ENCODE measurements at places on chromosomes 2 and 18.

DNA sequence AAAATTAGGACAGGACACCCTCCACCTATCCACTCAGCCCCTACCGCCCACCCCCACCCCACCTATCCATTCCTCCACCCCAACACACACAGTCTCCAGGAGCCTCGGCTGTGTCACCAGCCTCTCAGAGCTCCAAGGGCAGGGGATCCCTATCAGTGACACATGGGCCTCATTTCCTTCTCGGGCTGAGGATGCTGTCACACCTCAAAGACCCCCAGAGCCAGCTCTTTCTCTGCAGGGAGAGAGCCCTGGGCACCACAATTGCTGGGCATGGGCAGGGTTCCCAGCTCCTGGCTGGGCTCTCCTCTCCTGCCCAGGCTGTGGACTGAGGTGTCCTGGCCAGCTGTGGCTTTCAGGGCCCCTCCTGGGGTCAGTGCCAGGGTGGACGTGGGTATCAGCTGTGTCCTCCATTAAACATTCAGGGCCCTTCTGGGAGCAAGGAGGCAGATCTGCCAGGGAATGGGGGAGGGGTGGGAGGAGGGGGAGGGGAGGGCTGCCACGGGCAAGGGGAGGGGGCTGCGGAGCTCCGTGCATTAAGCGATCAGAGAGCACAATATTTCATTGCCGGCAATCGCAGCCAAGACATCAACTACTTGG, 14.3 kb upstream of the ECEL1 start:
- no peak for DNase-seq

GRCh38 chr2:217393585-217394032, 533.7 kb upstream of the TNP1 start:
- DNase-seq = no peak

- DNase-seq = no peak
Measured at GRCh38 chr18:50013363-50014138, 181.4 kb downstream of the MYO5B start.

- no peak for DNase-seq
Measured at GRCh38 chr2:130381619-130382018, 25.8 kb downstream of the PTPN18 start.

DNA sequence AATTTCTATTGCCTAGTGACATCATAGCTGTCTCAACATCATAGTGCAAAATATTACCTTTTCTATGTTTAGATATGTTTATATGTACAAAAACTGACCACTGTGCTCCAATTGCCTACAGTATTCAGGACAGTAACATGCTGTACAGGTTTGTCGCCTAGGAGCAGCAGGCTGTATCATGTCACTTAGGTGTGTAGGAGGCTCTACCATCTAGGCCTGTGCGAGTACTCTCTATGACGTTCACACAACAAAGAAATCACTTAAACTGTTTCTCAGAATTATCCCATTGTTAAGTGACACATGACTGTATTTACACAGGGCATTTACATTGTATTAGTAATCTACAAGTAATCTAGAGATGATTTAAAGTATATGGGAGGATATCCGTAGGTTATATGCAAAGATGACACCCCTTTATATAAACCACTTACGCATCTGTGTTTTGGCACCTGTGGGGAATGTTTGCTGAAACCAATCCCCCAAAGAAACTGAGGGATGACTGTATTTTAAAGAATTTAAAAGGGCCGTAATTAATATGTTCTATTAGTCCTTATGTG, 24.7 kb downstream of the IL1R2 start:
- no peak for DNase-seq

- peak; percentile 3 for DNase-seq
Measured at GRCh38 chr18:36406805-36407204, 109.3 kb downstream of the FHOD3 start.

GRCh38 chr18:39172695-39173421, 1607.3 kb upstream of the CELF4 start:
- no peak for DNase-seq

DNA sequence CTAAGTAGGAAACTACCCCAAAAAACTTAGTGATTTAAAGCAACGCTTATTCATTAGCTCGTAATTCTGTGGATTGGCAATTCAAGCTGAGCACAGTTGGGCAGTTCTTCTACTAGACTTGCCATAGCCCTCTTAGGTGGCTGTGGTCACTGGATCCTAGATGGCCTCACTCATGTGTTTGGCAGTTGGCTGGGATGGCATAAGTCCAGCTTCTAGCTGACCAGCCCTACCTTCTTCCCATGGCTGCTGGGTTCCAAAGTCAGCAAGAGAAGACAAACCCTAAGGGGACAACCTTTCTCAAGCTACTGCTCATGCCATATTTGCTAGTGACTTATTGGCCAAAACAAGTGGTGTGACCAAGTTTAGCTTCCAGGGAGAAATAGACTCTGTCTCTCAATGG, 95.3 kb downstream of the COPS8 start:
- no peak for DNase-seq

DNA sequence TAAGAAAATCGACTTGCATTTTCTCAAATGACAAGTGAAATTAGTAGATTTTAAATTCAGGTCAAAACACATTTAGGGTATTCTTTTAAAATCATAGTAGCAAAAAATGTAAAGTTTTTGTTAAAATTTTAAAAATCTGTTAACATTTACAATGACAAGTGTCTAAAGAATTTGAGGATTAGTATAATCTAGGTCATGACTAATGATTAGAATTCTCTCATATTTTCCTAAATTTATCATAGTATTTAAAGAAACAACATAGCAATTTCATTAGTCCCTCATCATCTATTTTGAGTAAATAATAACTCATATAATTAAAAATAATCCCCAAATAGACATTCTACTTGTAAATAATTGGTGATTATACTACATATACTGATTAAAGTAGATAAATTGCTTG, 23.6 kb downstream of the THUMPD2 start:
- no peak for DNase-seq

GRCh38 chr2:226123300-226123699, 676.3 kb downstream of the IRS1 start:
- no peak for DNase-seq

- no peak for DNase-seq
Measured at GRCh38 chr18:50151926-50152325, 43.0 kb downstream of the MYO5B start.

GRCh38 chr2:159995038-159995437, 67.4 kb downstream of the PLA2R1 start:
- no peak for DNase-seq

- peak; percentile 54 for DNase-seq
Measured at GRCh38 chr2:204539019-204539385, 6.3 kb upstream of the PARD3B start.

DNA sequence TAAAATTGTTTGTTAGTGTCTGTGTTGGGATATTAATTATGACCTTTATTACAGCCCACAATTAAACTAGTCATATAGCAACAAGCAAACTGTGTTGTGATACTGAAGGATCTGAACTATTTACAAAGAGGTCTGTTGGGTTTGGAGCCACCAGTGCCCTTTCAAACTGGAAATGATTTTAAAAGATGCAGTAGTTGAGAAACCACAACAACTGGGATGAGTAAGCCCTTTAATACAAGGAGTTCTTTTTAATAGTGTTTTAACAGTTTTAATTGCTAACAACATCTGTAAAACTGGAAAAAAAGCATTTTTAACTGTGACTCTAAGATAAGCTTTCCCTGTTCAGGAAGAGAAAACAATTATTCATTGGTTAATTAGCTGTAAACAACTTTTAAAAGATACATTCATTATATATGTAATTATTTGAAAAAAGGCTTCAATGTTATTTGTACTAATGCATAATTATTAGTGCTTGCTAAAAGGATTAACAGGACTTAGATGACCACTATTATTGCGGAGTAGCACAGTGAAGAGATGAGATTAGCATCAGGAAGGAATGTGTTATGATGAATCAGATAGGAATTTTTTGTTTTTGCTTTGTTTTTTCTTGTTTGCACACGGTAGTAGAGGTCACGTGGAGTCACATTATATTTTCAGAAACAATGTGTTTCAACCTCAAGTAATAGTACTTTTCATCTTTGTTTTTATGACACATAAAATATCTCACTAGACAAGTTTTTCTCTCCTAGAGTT, 392.7 kb upstream of the FANCL start:
- DNase-seq = no peak
